ENCODE measurements at places on chromosomes 7 and 10. TPM values are rescaled to one million over a fixed set of nuclear protein-coding genes. Genes with fewer than 3 reads are reported as not detected.

ENTPD7 gene
- total RNA-seq: 16.7 TPM

PNLIP gene
- not detected for total RNA-seq

CALCR gene
- total RNA-seq: 0.38 TPM

NME8 gene
- total RNA-seq: not detected

PPP1R17 gene
- 0.33 TPM for total RNA-seq

MALSU1 gene
- 44.8 TPM for total RNA-seq

MORN4 gene
- total RNA-seq: 15.7 TPM

RET gene
- 4.5 TPM for total RNA-seq

FAM24B gene
- 5.3 TPM for total RNA-seq

NEUROG3 gene
- not detected for total RNA-seq

TMEM196 gene
- 9.7 TPM for total RNA-seq

DNA2 gene
- 10.2 TPM for total RNA-seq

CYP3A7 gene
- not detected for total RNA-seq

HOXA13 gene
- total RNA-seq: 0.11 TPM

CASD1 gene
- 95.9 TPM for total RNA-seq

AEBP1 gene
- total RNA-seq: 143 TPM

IDI1 gene
- total RNA-seq: 72.8 TPM

SEMA4G gene
- total RNA-seq: 6.6 TPM

CHST15 gene
- total RNA-seq: 17.4 TPM

RSPH10B gene
- total RNA-seq: 0.38 TPM

SSC4D gene
- total RNA-seq: 1.5 TPM

RUFY2 gene
- 68.5 TPM for total RNA-seq

NSMCE4A gene
- 75.5 TPM for total RNA-seq

SH3PXD2A gene
- 50.5 TPM for total RNA-seq

GNB2 gene
- 103 TPM for total RNA-seq

PLXDC2 gene
- total RNA-seq: 65.8 TPM

NSUN6 gene
- total RNA-seq: 50.0 TPM

POT1 gene
- total RNA-seq: 74.9 TPM

PALD1 gene
- total RNA-seq: 11.7 TPM

SPDYE6 gene
- total RNA-seq: not detected

TAS2R41 gene
- total RNA-seq: not detected

KCNH2 gene
- total RNA-seq: 22.7 TPM

ADCYAP1R1 gene
- total RNA-seq: 8.5 TPM

RPP38 gene
- total RNA-seq: 11.1 TPM

SERPINE1 gene
- 6.8 TPM for total RNA-seq

PHYHIPL gene
- 46.2 TPM for total RNA-seq
